ENCODE measurements at places on chromosomes 3 and 15.

- no peak for DNase-seq
Measured at GRCh38 chr15:92627014-92627413, 28.6 kb downstream of the FAM174B start.

GRCh38 chr3:82329300-82329699, 567.9 kb upstream of the GBE1 start:
- DNase-seq, result no peak

GRCh38 chr15:70430069-70430468, 332.4 kb upstream of the TLE3 start:
- DNase-seq, result no peak

DNA sequence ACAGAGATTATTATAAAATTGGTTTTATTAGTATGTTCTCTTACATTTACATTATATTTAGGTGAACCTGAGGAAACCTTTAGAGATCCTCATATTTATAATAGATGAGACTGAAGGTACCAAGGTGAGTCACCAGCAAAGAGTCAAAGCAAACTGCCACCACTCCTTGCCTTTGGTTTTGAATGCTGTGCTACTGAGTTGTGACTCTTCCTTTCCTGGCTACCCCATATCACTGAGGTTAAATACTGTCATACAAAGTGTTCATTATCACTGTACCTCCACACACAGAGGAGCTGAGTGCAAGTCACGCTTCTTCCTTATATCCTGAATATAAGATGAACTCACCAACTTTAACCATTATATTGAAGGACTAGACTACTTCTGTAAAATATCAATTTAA, 168.2 kb downstream of the CBLB start:
- no peak for DNase-seq
